ENCODE measurements at places on chromosomes 13 and 19.

DNA sequence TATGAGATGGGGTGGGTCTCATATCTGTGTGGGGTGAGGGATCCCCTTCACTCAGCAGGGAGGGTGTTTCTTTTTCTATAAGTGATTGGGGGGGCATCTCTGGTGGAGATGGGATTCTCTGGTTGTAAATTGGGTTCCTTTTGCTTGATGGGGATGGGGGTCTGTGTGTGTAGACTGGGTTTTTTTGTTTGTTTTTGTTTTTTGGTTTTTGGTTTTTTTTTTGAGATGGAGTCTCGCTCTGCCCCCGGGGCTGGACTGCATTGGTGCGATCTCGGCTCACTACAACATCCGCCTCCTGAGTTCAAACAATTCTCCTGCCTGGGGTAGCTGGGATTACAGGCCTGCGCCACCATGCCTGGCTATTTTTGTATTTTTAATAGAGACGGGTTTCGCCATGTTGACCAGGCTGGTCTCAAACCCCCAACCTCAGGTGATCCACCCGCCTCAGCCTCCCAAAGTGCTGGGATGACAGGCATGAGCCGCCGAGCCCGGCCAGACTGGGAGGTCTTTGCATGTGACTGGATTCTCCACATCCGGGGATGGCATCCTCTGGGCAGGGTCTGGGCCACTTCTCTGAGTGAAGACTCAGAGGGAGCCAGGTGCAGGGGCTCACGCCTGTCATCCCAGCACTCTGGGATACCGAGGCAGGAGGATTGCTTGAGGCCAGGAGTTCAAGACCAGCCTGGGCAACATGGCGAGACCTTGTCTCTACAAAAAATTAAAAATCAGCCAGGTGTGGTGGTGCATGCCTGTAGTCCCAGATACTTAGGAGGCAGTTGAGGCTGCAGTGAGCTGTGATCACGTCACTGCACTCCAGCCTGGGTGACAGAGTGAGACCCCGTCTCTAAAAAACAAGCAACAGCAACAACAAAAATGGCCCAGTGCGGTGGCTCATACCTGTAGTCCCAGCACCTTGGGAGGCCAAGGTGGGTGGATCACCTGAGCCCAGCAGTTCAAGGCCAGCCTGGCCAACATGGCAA, 799 bp downstream of the MYBPC2 start:
- no peak for DNase-seq

DNA sequence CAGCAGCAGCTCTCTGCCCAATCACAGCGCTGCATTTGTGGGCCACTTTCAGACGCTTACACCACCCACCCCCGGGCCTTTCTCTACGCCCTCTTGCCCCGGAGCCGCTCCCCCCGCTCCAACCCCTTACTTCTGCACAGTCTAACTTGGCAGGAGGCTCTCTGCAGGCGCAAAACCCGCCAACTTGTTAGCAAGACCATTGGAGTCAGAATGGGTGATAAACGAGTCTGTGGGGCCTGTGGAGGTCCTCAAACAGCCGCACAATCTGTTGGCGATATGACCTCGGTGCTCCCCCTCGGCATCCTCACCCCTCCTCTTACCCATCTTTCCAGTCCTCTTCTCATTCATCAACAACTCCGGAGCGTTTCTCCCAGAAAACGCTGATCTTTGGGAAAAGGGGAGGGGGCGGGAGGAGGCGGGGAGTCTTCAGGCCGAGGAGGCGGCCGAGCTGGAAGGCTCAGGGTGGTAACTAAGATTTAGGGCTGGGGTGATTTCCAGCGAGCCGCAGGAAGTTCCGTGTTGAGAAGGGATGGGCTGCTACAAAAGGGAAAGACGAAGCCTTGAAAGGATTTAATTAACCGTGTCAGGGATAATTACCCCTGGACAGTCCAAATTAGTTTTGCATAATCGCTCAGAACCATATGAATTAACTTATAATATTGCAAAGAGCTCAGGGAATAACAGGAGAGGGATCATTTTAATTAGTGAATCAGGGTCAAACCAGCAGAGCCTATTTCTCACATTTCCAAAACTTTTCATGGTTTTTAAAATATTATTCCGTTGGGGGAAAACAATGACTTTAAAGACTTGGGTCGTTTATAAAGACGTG, 4.1 kb downstream of the SOX21 start:
- DNase-seq = no peak

DNA sequence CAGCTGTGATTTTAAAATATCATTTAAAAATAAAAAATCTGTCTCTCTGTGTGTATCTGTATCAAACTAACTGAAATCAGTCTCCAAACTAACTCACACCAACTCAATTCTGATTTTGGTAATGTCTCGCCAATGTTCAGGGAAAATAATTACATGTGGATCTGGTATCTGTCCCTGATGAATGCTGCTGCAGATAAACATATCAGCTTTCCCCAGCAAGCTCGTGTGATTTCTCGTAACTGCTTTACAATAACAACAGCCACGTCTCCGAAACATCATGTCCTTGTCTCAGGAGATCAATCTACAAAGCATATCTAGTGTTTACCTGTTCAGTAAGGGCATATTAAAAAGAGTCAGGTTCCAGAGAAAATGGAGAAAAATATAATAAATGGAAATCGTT, 129.0 kb downstream of the IRS2 start:
- no peak for DNase-seq

DNA sequence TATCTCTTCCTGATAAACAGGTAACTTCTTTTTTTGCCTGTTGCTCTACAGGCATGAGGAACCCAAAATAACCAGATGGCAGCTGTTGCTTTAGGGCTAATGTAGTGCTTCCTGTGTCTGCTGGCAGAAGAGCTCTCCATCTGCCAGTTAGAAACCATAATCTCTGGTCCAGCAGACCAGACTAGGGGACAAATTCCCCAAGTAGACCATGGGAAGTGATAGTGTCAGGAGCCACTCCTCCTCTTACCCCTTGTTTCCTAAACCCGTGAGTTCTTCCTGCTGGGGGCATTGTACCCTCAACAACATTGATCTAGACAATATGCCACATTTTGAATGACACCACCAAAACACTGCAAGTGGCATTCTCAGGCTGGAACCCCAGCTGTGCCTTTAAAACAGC, 135.9 kb downstream of the DLEU7 start:
- DNase-seq = no peak

DNA sequence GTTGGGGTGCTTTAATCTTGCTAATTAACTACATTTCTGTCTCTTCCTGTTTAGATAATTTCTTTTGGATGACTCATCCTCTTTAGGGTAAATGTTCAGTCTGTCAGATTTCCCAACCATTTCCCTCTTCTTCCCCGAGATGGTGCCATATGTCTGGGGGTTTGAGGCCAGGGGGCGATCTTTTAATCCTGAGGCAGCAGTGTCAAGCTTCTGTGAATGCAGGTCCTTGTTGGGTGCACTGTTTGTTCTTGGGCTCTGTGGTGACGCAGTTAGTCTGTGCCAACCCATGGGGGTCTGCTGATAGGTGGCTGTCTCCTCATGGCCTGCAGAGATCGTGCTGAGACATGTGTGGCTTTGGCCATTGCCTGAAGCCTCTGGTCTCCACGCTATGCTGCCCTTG, 420.4 kb downstream of the NDFIP2 start:
- DNase-seq = no peak

DNA sequence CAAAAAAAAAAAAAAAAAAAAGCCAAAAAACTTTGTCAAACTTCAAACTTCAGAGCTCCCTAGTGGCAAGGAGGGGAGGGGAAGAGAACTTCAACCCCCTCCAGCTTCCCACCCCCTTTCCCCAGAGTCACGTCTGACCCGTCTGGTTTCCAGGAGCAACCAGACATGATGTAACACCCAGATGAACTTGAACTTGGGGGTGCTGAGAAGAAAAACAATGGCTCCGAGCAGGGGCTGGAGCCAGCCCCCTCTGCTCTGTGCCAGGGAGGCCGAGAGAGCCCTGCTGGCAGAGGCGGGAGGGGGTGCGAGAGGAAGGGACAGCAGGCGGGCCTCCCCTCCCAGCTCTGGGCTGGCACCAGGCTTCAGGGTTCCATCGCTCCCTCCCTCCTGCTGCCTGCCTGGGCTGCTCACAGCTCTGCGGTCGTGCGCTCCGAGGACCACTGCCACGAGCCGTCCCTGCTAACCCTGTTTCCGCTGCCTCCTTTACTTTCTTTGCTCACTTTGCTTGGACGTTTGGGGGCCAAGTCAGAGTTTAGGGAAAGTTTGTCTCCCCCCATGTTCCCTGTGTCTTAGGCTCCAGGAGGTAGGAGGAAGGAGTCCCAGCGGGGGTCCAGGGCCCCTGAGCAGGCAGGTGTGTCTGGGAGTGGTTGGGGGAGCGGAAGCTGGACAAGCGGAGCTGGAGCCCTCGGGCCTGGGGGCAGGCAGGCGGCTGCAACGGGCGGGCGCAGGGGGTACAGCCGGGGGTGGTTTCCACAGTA, 11.1 kb downstream of the LYL1 start:
- DNase-seq = no peak

DNA sequence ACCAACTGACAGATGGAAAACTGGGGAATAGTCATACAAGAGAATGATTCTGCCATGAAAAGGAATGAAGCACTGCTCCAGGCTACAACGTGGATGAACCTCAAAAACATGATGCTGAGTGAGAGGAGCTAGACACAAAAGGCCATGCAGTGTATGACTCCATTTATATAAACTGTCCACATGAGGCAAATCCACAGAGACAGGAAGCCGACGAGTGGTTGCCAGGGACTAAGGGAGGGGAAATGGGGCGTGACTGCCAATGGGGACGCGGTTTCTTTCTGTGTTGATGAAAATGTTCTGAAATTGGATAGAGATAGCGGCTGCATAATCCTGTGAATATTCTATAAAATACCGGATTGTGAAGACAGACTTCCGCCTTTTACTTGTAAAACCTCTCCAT, 10.2 kb downstream of the SMIM7 start:
- no peak for DNase-seq

DNA sequence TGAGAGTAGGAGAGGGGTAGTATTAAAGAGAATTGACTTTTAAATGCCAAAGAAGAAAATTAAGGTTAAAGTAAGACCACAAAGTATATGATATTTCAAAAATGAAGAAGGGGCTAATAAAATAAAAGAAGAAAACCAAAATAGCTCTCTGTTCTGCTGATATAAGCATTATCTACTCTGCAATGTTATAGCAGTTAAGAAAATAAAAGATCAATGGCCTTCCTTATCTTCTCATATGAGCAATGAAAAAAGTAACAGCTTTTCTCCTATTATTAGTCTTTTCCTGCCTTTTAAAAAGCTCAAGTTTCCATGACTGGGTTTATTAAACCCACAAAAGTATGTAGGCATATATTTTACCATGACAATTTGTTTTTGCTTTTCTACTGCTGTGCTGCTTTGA, 126.4 kb downstream of the TBC1D4 start:
- DNase-seq = no peak

DNA sequence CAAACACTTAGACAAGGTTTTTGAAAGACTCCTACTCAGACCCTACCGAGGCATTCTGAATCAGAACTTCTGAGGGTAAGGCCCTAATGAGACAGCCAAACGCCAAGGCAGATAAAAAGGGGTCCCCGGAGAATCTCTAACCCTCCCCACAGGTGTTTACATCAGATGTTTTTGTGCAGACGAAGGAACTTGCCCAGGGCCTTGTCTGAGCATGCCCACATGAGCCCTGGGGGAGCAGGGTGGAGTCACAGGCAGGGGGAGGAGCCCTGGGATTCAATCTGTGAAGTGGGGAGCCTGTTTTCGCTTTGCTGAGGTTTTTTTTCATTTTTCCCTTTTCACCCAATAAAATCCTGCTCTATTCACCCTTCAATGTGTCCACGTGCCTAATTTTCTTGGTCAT, 61.6 kb upstream of the MED4 start:
- DNase-seq = no peak

DNA sequence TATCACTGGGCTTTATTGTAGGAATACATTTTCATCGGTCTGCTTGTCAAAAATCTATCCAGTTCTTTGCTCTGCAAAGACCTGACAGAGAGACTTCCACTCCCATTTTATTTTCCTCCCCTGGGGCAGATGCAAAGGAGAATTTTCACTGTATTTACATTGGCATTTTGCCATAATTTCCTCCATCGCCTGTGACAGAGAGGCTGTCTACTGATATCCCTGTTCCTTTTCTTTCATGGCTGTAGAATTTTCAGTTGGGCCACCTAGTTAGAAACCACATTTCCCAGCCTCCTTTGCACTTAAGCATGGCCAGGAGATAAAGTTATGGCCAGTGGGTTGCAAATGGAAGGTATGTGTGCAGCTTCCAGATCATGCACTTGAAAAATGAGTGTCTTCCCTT, 89.3 kb downstream of the NUFIP1 start:
- DNase-seq = no peak

- DNase-seq = no peak
These were observed 321.8 kb upstream of the HTR2A start for GRCh38 chr13:47218611-47219010.

DNA sequence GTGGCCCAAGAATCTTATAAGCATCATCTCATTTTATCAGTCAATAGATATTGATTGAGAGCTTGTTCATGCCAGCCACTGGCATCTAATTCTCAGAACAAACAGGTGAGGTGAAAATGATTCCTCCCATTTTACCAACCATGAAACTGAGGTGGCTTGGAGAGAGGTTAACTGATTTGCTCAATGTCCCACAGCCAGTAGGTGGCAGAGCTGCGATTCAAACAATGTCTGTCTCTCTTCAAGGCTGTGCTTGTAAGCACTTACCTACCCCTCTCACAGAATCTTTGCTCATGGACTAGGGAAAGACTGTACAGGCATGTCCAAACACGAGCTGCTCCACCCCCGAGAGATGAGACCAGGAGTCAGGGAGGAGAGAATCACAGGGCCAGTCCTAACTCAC, 21.5 kb upstream of the GSX1 start:
- DNase-seq = no peak
